ENCODE measurements at places on chromosomes 1 and 21.

GRCh38 chr1:102783487-102783886 is 324.8 kb downstream of the COL11A1 start:
- DNase-seq, result no peak

- no peak for DNase-seq
Measured at GRCh38 chr21:46130831-46131587, 24.4 kb downstream of the FTCD start.

DNA sequence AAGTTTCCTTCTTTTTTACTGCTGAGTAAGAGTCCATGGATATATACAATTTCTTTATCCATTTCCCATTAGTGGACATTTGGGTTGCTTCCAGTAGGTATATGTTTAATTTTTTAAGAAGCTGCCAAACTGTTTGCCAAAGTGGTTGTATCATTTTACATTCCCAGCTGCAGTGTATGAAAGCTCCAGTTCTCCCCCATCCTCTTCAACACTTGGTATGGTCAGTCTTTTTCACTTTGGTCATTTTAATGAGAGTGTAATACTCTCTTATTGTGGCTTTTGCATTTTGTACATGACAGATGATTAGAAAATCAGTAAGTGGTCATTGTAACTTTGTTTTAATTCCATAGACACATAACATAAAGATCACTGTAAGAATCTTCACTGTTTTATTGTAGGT is 22.5 kb downstream of the DOP1B start:
- no peak for DNase-seq

DNA sequence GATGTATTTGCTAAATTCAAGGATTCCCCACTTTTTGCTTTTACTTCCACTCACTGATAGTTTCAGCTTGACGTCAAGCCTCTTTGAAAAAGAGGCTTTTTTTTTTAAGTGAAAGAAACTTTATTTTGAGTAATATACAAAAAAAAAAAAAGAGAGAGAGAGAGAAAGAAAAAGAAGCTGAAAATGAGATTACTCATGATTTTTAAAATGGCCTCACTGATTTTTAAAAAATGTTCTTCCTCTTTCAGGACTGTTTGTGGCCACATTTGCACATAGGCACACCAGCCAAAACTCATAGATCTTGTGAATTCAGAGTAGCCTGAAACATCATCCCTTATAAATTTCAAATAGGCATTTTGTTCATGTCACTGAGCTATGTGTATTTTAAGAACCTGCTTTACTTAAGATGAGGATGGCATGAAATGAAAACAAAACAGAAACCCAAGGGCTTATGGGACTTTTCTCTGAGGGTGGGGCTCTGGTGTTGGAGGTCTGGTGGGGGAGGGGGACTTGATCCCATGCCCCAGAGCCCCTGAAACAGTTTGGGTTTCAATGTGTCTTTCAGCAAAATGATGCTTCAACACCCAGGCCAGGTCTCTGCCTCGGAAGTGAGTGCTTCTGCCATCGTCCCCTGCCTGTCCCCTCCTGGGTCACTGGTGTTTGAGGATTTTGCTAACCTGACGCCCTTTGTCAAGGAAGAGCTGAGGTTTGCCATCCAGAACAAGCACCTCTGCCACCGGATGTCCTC is 6.1 kb downstream of the ATF3 start:
- no peak for DNase-seq

Data from stimulated activated naive B cell treated with anti-CD40 and anti-IgM and Interleukin-4, amounts not matched to agents 10 μg/mL and 1 μg/mL and 100 μg/mL, for 72 hours (primary cell).